ENCODE measurements at places on chromosomes 5 and 9.
A peak's percentile ranks its signal among the peaks of the same experiment; 100 is the strongest.

DNA sequence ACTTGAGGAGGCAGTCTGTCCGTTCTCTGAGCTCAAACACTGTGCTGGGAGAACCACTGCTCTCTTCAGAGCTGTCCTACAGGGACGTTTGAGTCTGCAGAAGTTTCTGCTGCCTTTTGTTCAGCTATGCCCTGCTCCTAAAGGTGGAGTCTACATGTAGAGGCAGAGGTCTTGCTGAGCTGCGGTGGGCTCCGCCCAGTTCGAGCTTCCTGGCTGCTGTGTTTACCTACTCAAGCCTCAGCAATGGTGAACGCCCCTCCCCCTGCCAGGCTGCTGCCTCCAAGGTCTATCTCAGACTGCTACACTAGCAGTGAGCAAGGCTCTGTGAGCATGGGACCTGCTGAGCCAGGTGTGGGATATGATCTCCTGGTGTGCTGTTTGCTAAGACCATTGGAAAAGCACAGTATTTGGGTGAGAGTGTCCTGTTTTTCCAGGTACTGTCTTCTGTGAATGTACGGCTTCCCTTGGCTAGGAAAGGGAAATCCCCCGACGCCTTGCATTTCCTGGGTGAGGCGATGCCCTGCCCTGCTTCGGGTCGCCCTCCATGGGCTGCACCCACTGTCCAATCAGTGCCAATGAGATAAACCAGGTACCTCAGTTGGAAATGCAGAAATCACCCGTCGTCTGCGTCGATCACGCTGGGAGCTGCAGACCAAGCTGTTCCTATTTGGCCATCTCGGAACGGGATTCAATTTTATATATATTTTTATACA, 58.5 kb downstream of the CNTRL start:
- DNase-seq: no peak

GRCh38 chr5:44542470-44542869, 153.2 kb upstream of the FGF10 start:
- DNase-seq: no peak

DNA sequence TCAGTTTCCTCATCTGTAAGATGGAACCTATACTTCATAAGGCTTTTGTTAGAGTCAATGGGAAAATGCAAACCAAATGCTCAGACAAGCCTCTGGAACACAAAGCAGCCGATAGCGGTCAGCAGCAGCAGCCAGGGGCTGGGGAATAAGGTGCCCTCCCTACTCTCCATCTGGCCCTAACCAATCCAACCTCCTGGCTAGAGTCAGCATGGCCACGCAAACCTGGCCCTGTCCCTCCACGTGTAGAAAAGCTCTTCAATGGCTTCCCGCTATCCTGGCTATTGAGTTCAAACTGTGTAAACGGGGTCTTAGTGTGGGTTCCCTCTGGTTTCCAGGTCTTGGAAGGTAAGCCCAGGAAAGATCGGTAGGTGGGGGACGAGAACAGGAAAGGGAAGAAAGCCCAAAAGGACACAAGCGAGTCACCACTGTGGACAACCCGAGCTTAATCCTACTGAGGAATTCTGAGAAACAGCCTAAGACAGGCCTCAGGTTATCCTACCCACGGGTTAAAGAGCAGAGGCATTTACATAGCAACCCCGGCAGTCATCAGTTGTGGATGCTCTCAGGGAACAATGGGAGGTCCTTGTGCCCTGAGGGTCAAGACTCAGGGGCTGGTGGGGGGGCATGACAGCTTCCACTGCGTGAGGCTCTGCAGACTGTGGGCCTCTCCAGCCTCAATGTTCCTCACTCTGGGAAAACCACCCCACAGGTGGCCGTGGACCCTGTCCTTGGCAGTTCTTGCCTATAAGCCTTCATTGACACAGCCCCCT, 30.9 kb downstream of the FABP6 start:
- DNase-seq: no peak

- no peak for DNase-seq
These were observed 826.8 kb downstream of the EFNA5 start for GRCh38 chr5:106843812-106844416.

DNA sequence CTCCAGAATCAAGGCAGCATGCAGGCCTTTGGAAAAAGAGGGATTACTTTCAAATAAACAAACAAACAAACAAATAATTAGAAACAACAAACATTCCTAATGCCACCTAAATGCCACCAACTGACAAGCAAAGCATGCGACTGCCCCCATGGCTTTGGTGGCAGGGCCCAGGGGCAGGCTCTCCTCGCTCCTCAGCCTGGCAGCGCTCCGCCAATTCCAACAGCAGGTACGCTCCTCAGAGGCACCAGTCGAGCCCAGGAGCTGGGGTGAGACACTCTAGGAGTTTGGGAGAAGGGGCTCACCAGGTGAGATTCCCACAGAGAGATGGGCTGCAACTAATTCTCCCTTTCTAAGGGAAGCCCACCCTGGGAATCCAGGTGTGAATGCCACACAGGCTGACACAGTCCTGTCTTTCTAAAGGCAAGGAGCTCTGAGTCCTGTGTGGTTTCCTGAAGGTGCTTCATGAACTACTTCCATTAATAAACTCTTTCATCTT, 27.8 kb downstream of the CSF2 start:
- DNase-seq: no peak

GRCh38 chr5:158832096-158832685, 267.5 kb downstream of the EBF1 start:
- no peak for DNase-seq

DNA sequence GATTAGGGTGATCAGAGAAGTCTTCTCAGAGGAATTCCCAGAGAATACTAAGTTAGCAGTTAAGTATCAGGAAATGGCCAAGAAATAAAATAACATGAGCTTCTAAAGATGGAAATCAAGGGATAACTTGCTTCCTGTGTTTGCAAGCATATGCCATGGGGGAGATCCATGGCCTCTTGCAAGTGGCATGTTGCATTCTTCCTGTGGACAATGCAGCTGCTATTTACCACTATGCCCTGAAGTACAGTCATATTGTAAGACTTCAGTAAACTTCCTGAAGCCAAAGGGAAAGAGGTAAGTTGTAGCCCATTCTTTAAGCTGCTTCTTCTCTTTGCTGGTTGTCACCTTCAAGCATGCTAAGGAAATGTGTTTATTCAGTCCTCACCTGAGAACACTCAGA, 154.7 kb upstream of the RUSC2 start:
- DNase-seq: no peak

DNA sequence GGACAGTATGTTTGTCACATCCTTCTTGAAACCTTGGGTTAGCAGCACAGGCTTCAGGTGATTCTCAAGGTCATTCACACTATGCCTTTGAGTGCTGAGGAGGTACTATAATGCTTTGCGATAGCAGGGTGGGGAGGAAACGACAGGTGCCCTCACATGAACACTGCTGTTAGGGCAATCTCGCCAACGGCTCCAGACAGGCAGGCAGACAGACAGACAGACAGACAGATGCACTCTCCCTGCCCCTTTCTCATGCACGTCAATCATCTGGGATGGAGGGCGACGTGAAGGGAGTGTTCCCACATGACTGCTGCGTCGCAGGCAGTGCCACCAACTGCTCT, 82.9 kb downstream of the RAPGEF1 start:
- no peak for DNase-seq

DNA sequence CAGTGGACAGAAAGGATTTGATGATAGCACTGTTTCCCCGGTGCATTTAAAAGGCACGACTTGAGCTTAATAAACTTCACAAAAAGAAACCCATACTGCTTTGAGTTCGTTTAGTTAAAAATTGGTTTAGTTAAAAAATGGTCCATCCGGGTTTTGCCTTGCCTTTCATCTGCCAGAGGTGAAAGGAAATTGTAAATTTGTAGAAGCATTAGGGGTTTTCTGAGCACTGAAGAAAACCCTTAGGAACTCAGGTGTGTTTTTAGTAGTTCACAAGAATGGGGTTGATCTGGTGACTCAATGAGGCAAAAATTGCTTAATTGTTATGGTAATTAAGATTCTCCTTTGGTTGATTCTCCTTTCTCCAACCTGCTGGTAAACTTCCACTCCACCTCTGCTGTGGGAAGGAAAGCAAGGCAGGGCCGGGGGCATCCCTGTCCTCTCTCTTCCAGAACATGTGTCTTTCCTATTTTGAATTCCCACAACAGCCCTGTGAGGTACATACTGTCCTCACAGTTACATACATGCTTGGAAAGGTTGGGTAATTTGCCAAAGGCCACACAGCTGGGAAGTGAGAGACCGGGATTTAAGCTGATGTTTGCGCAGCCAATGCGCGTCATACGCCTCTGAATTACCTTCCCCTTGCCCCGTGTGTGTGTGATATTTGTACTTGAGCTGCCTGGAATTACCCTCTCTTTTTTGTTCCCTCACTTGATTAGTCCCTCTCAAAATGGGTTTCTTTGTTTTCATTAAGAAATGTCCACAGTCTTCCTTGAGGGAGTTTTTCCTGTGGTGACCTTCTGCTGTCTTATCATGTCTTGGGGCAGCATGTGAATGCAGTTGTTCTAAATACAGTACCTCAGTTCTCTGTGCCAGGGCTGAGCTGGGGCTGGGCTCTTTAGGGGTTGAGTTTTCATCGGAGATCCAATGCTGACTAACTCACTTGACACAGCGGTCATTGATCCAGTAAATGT, 94.4 kb downstream of the ARHGAP26 start:
- no peak for DNase-seq

- no peak for DNase-seq
These were observed 339.8 kb downstream of the AGTPBP1 start for GRCh38 chr9:85401998-85402397.

GRCh38 chr9:131885144-131885609, 145.3 kb upstream of the RAPGEF1 start:
- no peak for DNase-seq

DNA sequence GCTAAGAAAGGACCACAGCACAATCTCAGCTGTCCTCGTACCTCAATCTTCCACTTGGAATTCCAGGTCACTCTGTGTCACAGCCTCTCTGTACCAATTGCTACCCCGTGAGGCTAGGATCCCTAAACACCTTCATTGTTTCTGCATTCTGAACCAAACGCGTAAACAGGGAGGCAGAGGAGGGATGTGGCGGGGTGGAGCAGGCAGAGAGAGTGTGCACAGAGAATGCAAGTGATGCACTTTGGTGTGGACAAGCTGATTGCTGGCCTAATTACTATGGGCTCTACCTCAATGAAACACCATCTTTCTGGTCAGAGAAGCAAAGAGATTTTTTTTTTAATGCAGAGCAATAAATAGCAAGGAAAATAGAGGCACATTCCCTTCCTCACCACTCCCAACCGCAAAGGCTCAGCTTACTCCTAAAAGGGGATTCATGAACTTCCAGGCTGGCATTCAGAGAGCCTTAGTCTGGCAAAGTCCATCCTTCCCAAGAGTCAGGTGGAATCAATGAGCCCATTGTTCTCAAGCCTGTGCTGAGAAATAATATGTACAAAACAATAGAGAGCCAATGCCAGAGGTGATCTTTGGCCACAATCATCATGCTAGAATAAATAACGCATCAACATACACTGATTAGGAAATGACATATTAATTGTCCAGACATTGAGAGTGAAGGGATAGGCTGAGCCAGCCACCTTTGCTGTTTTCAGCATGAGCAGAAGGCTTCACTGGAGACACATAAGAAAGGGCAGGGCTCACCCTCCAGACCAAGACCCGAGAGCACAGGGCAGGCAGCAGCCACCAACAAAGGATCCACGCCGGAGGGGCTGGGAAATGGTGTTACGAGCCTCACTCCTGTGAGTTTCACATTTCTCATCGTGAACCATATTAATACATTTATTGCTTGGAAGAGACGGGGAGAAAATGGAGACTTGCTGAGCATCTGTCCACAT, 278.8 kb downstream of the ENC1 start:
- no peak for DNase-seq

DNA sequence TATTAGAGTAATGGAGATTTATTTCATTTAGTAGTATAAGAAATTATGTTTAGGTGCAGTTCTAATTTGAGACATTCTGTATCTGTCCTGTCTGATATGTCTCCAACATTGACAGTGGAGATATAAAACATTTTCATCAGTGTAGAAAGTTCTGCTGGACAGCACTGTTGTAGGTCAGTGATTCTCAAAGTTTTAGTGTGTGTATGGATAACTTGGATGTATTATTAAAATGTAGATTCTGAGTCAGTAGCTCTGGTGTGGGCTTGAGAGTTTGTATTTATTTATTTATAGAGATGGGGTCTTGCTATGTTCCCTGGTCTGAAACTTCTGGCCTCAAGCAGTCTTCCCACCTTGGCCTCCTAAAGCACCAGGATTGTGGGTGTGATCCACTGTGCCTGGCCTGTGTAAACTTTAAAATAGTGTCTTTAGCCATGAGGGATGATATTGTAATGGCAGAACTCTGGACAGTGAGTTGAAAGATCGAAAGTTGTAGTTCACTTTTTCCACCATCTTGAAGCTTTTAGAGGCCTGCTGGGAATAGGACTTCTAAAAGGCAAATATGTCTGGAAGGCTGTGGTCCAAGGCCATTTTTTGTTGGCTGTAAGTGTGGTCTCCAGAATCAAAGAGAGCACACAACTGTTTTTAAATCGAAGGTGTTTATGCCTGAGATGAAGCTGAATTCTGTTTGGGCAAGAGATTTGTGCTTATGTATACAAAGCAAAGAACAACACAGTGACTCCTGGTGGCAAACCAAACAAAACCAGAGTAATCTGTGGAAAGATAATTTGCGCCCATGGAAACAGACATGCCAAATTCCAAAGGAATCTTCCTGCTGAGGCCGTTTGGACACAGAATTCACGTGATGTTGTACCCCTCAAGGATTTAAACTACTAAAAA, 12.4 kb downstream of the UBAP1 start:
- peak; percentile 10 for DNase-seq

DNA sequence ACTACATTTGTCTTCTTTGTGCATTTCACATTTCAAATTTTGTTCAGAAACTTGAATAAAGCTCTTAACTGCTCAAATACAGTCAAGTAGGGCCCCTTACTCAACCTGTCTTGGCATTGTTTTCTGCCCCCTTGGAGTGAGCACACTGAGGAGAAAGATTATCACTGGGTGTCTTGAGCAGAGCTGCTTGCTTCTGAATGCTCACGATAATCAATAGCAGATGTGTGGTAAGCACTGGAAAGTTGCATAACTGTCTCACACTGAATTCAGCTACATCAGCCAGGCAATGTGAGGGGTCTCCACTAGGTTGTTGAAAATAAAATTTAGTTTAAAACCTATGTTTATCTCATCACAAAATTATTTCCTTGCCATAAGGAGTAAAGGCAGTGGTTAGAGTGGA, 7.8 kb upstream of the TNFAIP8 start:
- DNase-seq: no peak

- no peak for DNase-seq
These were observed 166.6 kb upstream of the S1PR3 start for GRCh38 chr9:88824711-88825110.

DNA sequence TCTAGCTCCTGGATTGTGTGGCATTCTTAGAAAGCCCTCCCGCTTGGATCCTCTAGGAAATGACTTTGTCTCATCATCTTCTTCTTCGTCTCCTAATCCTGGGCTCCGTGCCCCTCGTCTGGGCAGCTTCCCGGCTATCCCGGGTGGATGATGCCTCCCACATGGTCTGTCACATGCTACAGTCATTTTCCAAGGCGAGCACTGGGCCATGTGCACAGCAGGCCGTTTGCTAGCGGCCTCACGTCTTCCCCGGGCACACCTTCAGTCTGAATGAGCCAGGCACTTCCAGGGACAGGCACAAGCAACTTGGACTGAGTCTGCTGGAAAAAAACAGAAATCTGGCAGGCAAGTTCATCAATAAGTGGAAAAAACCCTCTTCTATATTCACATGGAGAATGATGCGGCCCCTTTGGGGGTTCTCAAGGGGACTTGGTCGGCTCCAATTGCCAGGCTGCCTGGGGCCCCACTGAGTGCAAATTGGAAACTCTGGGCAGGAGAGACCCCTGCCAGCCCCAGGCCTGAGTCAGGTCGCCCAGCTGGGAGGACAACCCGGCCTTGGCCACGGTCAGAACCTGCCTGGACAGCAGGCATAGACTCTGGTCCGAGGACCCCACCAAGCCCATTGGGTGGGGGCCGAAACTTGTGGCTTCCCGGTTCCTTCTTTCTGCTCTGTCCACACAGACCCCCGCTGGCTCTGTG, 11.1 kb upstream of the WNK2 start:
- no peak for DNase-seq

Data from right kidney (tissue), 9 donors.